NCI-H526 treated with DMSO at 0.1 percent for 48 hours (cell line): ENCODE measurements at places on chromosomes 5 and 9.

DNA sequence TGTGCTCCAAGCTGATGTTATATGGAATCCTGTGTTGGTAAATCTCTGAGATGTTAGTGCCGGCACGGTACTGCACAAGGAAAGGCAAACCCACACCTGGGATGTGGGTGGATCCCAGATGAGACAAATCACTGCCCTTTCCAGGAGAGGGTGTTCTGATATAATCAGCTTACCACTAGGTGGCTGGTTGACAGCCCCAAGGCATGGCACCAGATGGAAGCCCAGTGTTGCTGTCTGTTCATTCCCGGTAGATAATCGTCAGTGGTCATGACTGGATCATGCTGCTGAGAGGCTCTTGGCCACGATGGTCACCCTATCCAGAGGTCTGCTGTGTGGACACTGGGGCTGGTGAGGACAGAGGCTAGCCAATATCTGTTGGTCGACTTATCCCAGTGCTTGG lies 184.0 kb downstream of the CACNA1B start:
- no peak for DNase-seq

GRCh38 chr5:74409712-74410111 lies 230.8 kb downstream of the ENC1 start:
- DNase-seq: no peak

DNA sequence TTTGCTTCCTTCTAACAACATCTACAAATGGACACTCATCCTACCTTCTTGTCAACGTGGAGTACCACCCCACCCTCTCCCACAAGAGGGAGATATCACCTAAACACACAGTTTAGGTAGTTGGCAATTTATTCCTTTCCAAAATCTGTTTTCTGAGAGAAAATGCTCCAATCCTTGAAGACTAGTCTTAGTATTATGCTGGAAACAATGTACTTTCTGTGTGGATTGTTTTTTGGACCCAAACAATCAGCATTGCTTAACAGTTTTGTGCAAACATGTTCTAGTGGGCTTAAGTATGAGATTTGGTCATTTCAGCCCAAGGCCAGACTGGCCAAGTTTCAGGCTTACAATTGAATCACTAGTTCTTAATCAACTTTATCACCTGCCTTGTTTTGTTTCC lies 359.1 kb downstream of the ARHGEF28 start:
- no peak for DNase-seq

DNA sequence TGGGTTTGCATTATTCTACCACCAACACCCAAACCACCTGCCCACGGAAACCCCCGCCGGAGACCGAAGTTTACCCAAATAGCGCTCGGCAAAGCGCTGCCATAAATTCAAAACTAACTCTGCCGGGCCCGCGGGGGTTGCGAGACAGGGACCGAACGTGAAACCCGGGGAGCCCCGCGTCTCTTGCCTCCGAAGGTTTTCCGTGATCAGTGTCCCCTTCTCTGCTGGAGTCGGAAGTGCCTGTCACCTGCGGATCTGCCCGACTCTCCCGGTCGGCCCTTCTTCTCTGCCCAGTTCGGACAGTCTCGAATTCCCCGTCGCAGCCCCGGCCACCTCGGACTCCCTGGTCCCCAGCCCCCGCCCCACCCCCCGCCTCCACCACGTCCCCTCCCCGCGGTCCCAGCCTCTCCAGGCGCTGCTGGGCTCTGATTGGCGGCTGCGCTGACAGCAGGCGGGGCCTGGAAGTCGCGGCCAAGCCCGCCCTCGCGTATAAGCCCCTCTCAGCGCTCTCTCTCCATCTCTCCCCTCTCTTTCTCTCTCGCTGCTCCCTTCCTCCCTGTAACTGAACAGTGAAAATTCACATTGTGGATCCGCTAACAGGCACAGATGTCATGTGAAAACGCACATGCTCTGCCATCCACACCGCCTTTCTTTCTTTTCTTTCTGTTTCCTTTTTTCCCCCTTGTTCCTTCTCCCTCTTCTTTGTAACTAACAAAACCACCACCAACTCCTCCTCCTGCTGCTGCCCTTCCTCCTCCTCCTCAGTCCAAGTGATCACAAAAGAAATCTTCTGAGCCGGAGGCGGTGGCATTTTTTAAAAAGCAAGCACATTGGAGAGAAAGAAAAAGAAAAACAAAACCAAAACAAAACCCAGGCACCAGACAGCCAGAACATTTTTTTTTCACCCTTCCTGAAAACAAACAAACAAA lies at the start of gene RORB:
Gene RORB (plus strand): TSS at position 517 of the 929 bp plus-strand sequence. CDS start 642 bp downstream, outside the sequence.
- peak; percentile 25 for DNase-seq

DNA sequence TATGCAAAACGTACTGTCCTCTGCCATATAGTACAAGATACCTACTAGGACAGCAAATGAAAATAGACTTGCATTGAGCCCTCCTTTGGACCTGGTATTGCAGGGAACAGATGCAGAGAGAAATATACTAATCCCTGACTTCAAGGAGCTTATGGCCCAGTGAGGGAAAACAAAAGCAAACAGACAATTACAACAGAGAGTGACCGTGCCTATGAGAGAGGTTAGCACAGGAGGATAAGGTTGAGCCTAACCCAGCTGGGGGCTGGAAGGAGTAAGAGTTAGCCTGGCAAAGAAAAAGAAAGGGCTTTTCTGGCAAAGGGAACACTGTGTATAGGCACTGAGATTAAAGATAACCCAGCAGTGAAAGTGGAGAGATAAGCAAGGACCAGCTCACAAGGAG lies 5.5 kb downstream of the CDC26 start:
- DNase-seq: no peak

DNA sequence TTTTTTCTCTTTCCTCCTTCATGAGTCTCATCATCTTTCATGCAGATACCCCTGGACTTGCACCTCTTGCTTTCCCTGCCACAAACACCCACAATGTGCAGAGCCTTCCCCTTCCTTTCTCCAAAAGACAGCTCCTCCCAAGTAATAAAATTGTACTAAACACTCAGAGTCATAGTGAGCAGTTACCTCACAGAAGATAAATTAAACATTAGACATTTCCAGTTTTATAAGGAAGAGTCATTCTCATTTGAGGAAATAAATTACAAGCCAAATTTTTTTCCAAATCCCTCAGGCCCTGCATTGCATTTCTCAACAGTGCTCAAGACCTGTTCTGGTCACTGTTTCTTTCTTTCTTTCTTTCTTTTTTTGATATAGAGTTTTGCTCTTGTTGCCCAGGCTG lies 131.5 kb downstream of the ATPSCKMT start:
- no peak for DNase-seq

GRCh38 chr5:34923694-34924461 lies 5.5 kb upstream of the DNAJC21 start:
- no peak for DNase-seq

DNA sequence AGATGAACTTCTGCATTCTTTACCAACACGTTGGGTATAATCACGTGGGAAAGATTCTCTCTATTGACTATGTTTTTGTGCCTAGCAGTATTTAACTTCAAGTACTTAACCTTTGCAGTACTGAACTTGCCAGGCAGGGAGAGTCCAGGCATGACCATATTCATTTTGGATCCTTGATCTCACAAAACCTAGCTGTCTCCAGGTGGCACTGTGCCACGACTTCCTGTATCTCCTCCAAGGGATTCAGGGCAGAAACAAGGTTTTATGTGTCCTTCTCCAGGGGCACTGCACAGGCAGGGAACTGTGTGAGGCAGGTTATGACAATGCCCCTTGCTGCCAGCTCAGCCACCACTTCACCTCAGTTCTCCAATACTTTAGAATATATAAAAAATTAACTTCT lies 11.7 kb upstream of the IFNA5 start:
- no peak for DNase-seq

GRCh38 chr9:134214386-134214765 lies 50.0 kb upstream of the RNU6ATAC start:
- no peak for DNase-seq

DNA sequence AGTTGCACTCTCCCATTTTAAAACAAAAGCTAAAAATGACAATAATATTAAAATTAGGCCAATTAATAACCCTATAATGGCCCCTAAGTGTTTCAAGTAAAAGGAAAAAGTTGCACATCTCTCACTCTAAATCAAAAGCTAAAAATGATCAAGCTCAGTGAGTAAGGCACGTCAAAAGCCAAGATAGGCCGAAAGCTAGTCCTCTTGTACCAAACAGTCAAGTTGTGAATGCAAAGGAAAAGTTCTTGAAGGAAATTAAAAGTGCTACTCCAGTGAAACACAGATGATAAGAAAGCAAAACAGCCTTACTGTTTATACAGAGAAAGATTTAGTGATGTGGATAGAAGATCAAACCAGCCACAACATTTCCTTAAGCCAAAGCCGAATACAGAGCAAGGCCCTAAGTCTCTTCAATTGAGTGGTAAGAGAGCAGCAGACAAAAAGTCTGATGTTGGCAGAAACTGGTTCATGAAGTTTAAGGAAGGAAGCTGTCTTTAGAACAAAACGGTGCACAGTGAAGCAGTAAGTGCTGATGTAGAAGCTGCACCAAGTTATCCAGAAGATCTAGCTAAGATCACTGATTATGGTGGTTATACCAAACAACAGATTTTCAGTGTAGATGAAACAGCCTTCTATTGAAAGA lies 144.1 kb upstream of the ACOT12 start:
- DNase-seq: no peak

GRCh38 chr5:12794476-12795332 lies 890.5 kb upstream of the CTNND2 start:
- DNase-seq: no peak

DNA sequence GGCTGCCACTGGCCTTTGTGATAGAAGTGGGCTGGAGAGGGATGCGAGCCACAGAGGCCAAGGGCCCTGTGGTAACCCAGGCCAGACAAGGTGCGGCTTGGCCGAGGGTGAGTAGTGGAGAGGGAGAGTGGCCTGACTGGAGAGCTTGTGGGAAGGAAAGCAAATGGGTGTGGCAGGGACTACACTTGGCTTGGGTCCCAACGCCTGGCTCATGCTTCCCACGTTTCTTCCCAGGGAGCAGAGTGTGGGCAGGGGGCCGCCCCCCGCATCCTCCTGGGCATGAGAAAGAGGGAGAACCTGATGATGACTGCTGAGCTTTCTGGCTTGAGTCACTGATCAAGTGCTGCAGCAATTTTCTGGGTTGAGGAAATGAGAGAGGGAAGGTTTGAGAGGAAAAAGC lies 95.7 kb downstream of the ANKH start:
- DNase-seq: no peak

DNA sequence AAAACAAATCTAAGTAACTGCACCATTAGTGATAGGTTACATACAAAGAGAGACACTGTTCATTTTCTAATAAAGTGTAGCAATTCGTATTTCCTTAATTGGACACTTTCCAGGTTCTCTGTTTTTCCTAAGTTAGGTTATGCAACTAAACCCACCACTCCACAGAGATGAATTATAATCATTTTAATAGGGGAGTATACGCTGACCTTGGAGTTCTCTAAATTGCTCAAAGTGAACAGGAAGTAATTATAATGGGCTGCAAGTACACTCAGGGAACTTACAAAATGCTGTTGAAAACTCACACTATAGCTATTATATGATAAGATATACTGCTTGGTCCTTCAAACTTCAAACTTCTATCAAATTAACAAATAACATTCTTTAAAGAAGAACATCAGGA lies 18.2 kb upstream of the ADCY2 start:
- DNase-seq: no peak

DNA sequence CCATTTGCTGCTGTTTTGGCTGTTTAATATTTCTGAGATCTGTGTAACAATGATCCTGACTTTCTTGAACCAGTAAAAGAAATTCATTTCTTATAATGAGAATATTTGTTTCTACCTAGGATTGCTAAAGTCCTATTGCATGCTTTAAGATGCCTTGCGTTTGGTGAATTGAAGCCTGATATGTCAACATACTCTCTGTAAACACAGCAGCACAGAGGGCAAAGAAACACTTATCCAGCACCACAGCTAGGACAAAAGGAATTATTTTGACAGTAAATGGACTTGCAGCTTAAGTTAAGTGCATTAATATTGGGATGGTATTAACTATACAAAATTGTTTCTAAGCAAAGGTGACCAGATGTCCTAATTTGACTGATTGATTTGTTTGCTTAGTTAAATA lies 2031.2 kb upstream of the CDH6 start:
- no peak for DNase-seq

GRCh38 chr5:168273056-168273980 lies 18.1 kb upstream of the WWC1 start:
- DNase-seq: no peak

DNA sequence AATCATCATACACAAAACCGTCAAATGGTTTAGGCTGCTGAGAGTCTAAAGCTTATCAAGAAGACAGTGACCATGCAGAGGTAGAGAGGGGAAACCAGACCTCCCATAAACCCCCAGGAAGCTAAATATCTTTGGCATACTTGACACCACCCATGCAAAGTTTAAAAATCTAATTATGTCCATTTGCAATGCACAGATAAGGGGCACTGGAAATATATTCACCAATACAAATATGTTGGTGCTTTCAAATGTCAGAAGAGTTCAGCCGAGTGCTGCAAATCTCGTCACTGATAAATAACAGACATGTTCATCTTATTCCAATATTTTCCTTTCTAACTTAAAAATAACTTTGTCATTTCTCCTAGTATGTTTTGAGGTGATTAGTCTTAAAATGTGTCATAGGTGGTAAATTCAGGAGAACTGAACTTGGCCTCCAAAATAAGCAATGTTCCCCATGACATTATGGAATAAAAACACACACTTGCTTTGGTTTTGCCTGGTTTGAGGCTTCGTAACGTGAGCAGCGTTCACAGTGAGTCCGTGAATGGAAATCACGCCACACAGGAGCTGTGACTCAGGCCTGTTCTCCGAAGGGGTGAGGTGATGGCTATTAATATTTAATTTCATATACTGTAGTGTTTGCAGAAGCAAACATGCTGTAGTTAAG lies 182.2 kb downstream of the AOPEP start:
- peak; percentile 42 for DNase-seq

- no peak for DNase-seq
Measured at GRCh38 chr9:114732823-114733222, 50.8 kb upstream of the TEX48 start.

GRCh38 chr5:7930011-7930410 lies 61.1 kb downstream of the MTRR start:
- no peak for DNase-seq

GRCh38 chr5:177319913-177320588 lies 8.4 kb upstream of the MXD3 start:
- no peak for DNase-seq

GRCh38 chr9:96874201-96874785 lies 20.0 kb upstream of the ZNF782 start:
- DNase-seq: no peak

- no peak for DNase-seq
Measured at GRCh38 chr9:37944266-37944650, 40.3 kb upstream of the SLC25A51 start.

DNA sequence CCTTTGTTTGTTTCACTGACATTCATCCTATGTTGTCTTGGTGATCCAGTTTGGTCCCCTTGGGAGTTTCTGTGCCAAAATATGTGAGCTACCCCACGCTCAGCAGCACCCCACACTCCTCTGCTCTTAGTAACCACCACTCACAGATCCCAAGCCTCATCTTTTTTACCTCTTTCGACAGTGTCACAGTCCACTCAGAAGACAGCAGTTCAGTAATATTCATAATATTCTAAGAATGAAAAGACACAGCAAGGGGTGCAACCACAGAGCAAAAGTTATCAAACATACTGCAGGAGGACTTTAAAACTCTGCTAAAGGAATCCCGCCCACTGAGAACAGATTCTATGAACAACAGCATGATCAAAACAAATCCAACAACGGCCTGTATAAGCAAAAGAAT lies 28.2 kb downstream of the RNF130 start:
- no peak for DNase-seq
